ENCODE measurements at places on chromosomes 5 and 9.

DNA sequence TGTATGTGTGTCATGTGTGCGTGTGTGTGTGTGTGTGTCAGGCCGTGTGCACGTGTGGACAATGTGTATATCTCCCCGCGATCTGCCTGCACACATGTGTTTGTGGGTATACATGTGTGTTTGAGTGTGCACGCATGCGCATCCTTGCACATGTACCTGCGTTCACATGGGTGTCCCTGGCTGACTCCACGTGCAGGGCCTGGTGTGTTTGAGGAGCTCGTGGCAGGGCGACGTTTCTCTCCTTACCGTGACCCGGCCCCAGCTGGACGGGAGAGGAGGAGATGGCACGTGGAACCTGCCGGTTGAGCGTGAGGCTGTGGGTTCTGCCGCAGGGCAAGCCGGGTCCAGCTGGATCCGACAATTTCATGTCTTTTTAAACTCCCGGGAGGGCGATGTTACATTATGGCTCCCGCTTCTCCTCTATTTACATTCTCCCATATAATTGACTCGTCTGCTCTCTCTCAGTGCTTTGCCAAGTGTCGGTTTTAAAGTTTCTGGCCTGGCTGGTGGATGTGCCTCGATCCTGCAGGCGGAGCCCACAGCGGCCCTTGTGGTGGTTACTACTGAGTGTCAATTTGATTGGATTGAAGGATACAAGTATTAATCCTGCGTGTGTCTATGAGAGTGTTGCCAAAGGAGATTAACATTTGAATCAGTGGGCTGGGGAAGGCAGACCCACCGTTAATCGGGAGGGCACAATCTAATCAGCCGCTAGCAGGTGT lies 5.9 kb downstream of the COL5A1 start:
- DNase-seq = no peak

DNA sequence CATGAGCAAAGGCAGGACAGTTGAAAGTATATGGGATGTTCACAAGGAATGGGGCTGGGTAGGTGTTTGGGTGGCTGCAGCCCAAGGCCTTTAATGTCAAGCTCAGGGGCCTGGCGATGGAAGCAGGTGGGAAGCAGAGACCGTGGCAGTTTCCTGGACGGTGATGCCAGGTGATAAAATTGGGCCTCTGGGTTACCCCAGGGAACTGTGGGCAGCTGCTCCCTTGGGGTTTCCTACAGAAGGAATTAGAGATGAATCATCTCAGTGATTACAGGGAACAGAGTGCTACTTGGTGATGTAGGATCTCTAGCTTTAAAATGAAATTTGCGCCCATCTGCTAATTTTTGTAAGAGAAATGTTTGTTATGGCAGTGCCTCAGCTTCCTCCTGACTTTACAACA lies 39.2 kb downstream of the TSTD2 start:
- DNase-seq = no peak

GRCh38 chr5:167393358-167393757 lies 898.1 kb upstream of the WWC1 start:
- DNase-seq = no peak

GRCh38 chr5:53350368-53350767 lies 130.1 kb upstream of the FST start:
- no peak for DNase-seq

- no peak for DNase-seq
Measured at GRCh38 chr9:107693625-107694326, 204.2 kb upstream of the KLF4 start.

DNA sequence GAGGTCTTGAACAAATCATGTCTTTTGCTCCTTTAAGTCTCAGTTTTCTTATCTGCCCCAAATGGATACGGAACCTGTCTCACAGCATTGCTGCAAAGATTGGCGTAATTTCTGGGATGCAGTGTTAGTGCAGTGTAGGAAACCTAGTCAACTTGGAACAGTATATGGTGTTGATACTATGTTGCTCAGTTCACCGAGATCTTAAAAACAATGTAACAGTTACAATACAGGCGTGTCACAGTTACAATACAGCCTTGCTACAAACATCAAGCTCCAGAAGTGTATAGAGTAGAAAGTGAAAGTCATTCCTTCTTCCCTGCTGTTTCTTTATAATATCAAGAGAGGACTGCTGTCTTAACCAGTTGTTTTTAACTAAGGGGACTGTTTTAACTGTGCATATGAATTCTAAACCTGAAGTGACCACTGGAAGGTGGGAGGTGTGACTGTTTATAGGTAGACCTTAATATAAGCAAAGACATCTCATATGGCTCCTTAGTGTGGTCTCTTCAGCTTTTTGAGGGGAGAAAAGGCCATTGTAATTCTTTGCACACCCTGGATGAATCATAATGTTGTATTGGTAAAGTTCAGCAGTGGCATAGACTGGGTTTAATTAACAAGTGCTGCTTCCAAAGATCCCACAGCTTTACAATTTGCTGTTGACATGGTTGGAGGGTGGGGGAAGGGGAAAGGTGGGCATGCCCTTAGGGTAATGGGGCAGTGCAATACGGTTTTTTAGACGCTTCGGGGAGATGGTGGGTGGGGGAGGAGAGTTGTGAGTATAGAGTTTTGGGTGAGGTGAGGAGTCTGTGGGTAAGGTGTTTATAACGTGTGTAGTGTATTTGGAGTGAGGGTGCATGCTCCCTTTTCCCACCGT lies 12.9 kb downstream of the PRRC2B start:
- DNase-seq = no peak

DNA sequence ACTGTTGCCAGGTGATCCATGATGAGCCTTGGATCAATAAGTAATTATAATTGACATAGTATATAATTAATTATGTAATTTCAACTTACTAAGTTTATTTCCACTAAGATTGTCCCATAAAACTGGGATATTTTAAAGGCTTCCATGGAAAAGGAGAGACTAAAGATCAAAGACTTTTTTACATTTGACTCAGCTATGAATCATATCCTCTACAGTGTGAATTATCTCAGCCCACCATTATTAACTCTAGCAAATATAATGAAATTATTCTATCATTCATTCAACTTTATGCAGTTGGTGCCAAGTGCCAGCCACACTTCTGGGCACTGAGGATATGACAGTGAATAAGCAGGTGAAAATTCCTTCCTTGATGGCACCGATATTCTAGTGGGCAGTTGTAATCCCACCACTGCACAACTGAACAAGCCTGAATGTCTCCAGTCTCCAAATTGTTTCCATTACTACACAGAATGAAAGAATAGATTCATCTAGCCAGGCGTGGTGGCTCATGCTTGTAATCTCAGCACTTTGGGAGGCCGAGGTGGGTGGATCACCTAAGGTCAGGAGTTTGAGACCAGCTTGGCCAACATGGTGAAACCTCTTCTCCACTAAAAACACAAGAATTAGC lies 21.9 kb upstream of the TXN start:
- DNase-seq = no peak

DNA sequence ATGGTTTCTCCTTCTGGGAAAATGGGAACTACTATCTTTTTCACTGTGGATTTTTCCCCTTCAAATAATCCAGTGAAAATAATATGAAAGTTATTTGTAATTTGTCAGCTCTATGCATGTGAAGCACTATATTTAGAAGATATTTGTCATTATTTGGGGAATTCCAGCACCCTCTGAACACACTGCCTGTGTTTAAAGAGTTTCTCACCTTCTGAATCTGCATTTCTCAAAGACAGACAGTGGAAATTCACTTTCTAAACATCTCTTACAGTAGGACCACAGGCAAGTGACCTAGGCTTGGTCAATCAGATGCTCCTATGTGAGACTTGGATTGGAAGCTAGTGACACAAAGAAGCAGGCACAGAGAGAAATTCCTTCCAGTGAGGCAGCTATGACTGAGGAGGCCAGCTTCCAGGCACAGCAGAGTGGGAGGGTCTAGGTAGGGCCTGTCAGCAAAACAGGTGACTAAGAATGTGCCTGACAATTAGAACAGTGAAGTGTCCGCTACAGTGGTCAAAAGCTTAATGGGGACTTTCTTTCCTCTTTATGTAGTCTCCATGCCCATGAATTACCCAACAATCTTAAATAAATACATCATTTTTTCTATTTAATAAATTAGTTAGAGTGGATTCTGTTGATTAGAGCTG lies 167.2 kb downstream of the HMHB1 start:
- DNase-seq = no peak

DNA sequence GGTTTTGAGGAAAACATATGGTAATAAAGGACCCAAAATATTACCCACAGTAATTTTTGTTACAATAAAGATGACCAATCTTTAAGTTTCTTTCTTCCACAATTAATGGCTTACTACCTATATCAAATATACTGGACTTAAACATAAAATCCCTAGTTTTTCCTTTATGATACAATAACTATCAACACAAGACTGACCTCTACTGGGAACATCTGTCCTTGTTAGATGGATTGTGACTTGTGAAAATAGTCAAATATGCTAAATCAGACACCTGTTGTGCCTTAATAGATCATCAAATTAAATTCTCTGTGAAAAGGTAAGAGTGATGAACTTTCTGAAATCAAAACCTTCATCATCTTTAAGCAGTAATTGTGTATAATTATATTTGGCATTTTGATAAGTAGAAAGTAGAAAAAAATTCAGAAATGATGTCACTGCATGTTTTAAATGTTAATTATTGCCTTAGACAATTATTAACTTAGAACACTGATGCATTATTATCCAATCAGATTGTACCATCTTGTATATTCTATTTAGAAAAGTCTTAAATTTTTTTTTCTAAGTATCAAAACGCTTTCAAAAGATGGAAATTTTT lies 113.6 kb downstream of the DEPDC1B start:
- DNase-seq = no peak

- no peak for DNase-seq
Measured at GRCh38 chr5:81065492-81065891, 105.3 kb downstream of the RASGRF2 start.

DNA sequence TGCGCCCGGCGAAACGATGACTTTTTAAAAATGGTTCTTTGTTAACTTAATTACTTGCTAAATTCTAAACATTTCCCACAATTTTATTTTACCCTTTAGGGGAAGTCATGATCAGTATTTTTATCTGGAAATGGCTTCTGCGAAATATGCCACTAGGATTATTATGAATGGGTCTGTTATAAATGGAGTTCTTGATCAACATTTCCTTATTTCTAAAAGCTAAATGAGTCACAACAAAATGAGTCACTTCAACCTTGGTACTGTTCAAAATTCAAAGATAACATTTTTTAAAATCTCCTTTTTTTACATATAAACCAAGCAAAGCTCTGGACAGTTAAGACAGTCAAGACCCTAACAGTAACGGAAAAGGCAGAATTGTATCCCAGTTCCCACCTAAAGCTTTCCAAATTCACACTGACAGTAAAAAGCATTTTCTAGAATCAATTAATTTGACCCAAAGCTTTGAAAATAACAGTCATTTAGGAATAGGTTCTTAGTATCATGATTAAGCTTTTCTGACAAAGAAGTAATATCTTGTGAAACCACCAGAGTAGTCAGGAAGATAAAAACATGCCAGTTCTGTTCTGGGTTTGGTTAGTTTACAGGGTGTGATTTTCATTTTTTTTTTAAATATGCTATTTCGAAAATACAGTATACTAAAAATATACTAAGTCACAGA lies 81.7 kb downstream of the LHFPL2 start:
- no peak for DNase-seq

DNA sequence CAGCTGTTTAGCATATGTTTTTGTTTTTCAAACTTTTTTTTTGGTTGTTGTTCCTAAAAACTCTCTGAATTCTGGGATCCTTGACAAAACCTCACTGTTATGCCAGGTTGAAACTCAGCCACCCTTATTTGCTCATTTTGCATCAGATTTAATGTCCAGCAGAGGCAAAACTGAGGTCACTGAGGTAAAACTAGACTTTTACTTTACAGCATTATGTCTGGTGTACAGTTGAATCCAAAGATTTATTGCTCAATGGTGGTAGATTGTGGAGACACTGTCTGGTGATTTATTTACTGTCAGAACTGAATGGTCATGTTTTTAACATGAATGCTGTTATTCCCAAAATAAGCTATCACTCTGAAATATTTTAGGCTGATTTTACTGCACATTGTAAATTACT lies 87.9 kb downstream of the FBXL7 start:
- DNase-seq = peak; percentile 72

DNA sequence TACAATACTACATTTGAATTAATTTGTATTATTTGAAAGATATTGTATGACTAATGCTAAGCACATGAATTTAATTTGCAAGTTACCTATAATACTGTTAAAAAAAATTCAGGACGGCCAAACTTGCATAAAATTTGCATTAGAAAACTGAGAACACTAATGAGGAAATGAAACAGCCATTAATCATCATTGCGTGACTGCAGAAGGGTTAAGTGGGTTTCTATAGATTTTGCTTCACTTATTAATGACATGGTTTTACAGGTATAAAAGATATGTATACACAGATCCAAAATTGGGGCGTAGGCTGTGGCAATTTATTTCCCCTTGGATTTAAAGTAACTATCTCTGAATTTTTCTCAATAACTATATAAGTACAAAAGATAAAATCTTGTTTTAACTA lies 882.6 kb downstream of the PTPRD start:
- DNase-seq = no peak
